SJSA1 (cell line): ENCODE measurements at places on chromosomes 3 and 15.

GRCh38 chr3:64687781-64688604 is at the start of gene ADAMTS9:
Gene ADAMTS9, minus strand, starts transcription at chr3:64688000. Its CDS starts 343 bp downstream, at chr3:64687657.
- DNase-seq, result peak; percentile 60

DNA sequence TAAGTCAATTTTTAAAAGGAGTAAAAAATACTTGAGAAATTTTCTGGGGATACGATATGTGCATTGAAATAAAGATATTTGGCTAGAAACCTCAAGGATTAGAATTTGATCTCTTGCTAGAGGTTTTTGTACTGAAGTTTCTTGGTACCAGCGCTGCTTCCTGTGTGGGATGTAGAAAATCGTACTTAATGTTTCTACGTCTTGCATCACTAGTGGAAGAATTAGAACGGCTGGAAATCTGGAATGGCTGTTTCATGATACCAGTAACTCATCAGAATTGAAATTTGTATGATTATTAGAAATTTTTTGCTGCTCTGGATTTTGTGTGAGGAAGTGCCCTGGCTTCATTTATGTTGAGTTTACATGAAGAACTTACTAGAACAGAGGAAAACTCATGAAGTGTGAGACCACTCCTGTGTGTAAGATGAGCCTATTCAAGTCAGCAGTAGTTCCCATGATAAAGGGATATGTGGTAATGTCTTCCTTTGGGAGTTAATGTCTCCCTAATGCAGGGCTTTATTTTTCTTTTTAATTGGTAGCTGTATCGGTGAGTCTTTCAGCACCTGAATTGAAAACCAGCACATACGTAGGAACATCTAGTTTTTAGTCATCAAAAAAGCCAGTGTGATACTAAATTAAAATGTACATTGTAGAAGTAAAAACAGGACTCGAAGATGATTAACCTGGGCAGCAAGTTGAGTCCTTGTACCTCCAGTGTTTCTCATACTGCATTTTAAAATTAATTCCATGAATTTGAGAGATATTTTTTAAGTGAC is 3.2 kb downstream of the KBTBD8 start:
- DNase-seq, result no peak

- no peak for DNase-seq
Measured at GRCh38 chr15:28131400-28131799, 32.3 kb upstream of the OCA2 start.

DNA sequence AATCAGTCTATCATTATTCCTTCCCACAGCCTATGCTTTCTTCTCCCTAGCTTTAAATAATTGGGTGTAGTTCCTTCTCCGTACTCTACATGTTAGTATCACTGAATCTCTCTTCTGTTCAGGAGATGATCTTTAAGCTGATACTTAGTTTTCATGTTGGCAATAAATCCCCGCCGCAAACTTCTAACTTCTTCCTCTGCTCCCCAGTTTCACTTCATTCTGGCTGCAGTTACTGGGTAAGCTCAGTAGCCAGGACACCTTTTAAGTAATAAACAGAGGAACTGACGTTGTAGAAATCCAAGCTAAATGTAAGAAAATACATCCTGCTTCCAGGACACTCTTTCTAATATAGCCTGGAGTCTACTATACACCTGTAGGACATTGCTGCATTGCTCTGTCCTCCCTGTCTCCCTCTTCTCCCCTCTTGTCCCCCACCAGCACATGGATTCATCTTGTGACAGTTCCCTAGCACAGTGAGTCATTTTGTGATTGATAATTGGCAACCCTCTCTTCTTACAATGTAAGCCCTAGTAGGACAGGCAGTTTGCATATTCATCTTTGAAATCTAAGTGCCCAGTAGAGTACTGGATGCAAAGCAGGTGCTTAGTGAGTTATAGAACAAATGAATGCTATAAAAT is 598.2 kb downstream of the UNC13C start:
- DNase-seq, result no peak

DNA sequence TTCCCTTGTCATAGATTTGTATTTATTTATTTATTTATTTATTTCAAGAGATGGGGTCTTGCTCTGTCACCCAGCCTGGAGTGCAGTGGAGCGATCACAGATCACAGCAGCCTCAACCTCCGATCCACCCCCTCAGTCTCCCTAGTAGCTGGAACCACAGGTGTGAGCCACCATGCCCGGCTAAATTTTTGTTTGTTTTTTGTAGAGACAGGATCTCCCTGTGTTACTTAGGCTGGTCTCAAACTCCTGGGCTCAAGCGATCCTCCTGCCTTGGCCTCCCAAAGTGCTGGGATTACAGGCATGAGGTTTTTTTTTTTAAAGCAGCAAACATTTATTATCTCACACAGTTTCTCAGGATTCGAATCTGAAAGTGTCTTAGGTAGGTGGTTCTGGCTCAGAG is 2.5 kb downstream of the TTBK2 start:
- DNase-seq, result no peak

- DNase-seq, result peak; percentile 65
Measured at GRCh38 chr15:71730277-71731144, 79.8 kb upstream of the NR2E3 start.

GRCh38 chr3:121740896-121741295 is 8.6 kb downstream of the GOLGB1 start:
- no peak for DNase-seq
